ENCODE measurements at places on chromosomes 1 and 21.
A peak's percentile ranks its signal among the peaks of the same experiment; 100 is the strongest.

- no peak for DNase-seq
Measured at GRCh38 chr1:29525941-29526340, 289.6 kb downstream of the PTPRU start.

DNA sequence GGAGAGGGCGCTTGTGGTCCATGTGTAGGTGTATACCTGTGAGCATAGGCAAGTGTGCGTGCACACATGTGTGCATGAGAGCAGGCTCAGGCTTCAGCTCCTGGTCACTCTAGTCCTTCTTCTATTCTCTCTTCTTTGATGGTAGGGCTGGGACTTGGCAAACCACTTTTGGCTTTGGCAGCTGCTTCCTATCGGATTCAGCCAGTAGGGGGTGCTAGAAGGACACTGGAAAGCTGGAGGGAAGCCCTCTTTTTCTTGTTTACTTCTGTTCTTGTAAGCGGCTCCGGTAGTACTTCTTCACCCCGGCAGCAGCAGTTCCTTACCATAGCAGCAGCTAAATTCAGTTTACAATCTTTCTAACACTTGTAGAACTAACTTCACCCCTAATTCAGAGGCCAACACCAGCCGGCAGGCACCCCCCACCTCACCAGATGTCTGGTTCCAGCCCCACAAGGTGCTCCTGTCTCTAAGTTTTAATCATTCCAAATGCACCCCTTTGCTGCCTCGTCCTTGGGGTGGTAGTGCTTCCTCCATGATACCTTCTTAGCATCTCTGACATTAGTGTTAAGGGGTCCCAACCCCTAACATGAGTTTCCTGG is 25.1 kb downstream of the NENF start:
- DNase-seq, result no peak

DNA sequence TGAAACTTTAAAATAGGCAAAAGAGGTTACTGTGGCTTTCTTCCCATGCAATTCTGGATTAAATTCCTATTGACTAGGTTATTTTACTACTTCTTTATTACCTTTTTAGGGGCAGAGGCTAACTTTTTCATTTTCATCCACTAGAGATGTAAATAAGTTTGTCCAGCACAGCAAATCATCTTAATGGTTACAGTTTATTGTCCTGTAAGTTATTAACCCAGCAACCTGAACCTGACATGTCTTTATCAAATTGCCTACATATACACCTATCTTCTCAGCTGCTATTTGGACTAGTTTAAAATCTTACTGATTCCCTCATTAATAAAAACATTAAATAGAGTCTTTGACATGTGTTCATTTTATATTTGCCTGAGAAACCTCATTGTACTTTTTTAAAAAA is 6.9 kb upstream of the SCYL3 start:
- no peak for DNase-seq

GRCh38 chr1:235022981-235023710 is 105.5 kb downstream of the TOMM20 start:
- no peak for DNase-seq

DNA sequence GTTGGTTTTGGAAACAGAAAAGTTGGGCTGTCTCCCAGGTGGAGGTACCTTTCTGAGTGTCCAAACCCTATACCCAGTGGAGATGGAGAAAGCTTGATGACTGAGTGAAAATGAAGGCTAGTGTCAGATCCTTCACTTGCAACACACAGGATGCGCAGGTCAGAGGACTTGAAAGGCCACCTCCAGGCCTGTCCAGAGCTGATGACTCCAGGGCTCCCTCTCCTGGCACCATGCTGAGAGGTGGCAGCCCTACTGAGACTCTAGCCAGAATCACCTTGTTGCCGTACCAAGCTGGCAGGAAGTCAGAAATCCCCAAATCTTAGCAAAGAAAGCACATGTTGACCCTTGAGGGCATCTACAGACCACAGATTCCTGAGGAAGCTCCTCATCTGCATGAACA is 16.4 kb downstream of the KNCN start:
- DNase-seq, result no peak

DNA sequence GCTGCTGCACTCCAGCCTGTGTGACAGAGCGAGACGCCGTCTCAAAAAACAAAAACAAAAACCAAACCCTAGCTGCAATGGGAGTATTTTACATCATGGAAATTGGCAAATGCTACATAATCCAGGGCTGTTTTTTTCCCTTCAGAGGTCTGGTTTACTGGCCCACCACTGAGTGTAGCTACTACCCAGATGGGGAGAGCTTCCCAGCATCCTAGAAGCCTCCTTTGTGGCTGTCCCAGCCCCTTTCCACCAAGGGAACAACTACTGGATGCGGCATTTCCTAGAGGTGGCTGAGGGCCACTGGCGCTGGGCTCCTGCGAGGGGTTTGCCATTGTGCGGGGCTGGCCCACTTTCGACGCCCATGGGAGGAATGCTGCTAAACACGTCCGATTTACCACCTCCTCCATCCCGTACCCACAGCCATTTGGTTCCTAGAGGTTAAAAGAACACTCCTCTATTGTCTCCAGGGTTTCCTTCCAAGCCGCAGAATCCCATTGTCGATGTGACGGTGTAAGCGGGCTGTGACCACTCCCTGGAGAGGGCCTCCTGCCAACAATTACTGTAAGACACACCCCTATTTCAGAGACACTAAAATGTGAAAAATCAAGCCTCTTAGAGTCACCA is 55.4 kb downstream of the RUNX3 start:
- DNase-seq, result no peak

DNA sequence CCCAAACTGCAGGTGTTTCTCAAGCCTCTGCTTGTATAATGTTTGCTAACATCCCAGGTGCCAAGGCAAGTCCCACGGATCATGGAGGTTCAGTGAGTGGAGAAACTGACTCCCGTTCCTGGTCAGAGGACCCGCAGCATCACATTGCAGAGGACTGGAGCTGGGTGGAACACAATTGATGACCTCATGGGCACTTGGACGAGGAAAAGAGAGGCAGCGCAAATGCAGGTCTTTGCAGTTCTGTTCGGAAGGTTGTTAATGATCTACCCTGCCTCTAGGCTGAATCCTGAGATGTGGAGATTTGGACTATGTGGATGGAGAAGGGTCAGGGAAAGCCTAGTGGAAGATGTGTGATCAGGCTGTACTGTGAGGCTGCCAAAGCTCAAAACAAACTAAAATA is 192.9 kb downstream of the DUSP10 start:
- no peak for DNase-seq

GRCh38 chr1:100730130-100730529 is 10.6 kb downstream of the VCAM1 start:
- peak; percentile 67 for DNase-seq

GRCh38 chr1:54774820-54775498 is 10.6 kb upstream of the PARS2 start:
- no peak for DNase-seq

DNA sequence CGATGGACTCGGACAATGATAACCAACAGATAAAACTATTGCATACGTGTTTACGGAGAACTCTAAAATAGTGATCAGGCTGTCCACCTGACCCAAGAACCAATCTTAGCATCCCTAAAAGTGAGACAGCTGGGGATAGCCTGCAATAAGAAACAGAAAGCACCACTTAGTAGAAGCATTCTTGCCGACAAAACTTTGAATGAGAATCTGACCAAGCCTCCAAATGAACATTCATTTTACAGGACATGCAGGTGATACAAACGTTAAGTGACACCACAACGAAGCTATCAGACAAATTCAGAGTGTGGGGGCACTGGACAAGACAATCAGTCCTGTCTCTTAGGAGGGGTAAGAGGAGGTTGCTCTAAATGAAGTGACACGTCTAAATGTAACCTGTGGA is 1.2 kb downstream of the PSMG1 start:
- DNase-seq, result no peak

- no peak for DNase-seq
Measured at GRCh38 chr1:1806890-1807289, 28.6 kb upstream of the NADK start.

DNA sequence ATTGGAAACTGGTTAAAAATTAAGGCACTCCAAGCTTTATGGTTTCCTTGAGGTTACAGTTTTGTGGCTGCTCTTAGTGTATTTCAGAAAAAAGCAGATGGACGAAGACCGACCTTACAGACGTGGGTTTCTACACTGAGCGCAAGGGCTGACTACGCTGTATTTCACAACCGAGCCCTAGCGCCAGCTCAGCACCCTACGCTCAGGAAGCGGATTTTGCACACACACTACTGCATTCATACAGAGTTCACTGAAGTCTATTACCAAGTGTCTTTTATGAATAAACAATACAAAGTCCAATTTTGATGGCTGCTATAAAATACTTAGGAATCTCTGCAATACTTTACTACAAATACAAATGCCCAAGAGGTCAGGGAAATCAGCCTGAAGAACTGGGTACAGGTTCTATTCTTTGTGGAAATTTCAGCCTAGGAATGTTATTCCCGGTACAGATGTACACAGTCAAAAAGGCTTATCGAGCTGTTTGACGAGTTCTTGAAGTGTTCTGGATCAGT is 23.8 kb downstream of the PTTG1IP start:
- DNase-seq, result no peak

- DNase-seq, result no peak
Measured at GRCh38 chr1:164780863-164781262, 221.9 kb downstream of the PBX1 start.

DNA sequence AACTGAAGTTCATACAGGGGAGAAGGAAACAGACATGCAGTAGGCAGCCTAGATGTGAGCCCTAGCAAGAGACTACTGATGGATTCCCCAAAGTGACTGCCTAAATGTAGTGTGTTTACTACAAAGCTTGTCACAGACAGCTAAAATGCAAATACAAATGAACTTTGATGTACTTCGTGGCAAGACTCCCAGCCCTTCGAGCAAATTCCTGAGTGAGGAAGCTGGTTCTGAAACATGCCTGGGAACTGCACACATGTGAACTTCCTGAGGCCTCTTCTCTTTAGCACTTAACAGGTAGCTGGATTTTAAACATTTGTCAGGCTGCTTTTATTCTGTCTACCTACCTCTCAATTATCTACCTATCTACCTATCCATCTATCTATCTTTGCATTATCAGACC is 6.7 kb upstream of the IRF2BP2 start:
- no peak for DNase-seq

DNA sequence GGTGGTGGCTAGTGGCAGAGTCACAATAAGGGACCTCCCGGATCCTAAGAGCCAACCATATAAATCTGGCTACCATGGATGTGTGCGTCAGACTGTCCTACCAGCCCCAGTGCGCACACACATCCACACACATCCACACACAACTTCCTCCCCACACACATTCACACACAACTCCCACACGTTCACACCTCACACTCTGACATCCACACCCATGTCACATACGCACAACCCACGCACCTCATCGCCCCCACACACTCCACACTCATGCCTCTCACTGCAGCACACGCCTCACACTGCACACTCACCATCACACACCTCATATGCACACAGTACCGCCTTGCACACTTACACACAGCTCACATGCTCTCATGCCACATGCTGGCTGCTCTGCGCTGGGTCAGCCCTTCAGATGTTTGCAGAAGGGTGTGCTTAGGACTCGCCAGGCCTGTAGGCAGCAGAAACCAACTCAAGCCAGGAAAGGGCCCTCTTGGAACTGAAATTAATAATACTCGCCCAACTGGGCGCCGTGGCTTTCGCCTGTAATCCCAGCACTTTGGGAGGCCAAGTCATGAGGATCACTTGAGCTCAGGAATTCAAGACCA is 3.0 kb downstream of the LDLRAD2 start:
- DNase-seq, result no peak

DNA sequence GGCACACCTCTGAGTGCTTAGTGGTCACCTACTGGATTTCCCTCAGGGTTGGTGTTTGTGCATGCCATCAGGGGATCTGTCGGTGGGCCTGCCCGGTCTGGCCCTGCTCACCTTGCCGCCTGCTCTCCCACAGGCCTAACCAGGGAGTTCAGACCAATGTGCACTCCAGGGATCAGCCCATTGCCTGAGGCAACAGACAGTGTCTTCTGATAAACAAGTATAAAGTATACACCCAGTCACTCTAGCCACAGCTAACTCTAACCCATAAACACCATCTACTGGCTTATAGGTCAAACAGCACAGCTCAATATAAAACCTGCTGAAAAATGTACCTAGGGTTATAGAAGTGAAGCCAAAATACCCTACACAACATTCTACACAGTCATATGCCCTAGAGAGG is 1300.0 kb downstream of the PLA2G4A start:
- no peak for DNase-seq

GRCh38 chr1:224809137-224809536 is 120.3 kb upstream of the DNAH14 start:
- no peak for DNase-seq

- DNase-seq, result no peak
Measured at GRCh38 chr1:43935711-43936427, 2.3 kb downstream of the ARTN start.

DNA sequence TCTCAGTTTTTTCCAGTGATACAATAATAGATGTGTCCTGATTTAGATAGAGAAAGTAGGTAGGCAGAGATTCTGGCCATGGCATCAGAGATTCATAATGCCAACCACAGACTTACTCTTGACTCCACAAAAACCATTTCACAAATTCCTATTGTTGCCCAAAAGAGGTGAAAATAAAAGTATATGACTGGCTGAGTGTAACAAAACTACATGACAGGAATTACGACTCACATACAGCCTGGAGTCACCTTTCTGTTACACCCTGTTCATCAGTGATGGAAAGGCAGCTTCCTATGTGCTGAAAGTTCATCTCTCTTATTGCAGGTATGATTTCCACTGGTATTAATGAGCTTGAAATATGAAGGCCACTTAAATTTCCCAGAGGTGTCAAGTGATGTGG is 72.3 kb downstream of the MPZL1 start:
- DNase-seq, result no peak

DNA sequence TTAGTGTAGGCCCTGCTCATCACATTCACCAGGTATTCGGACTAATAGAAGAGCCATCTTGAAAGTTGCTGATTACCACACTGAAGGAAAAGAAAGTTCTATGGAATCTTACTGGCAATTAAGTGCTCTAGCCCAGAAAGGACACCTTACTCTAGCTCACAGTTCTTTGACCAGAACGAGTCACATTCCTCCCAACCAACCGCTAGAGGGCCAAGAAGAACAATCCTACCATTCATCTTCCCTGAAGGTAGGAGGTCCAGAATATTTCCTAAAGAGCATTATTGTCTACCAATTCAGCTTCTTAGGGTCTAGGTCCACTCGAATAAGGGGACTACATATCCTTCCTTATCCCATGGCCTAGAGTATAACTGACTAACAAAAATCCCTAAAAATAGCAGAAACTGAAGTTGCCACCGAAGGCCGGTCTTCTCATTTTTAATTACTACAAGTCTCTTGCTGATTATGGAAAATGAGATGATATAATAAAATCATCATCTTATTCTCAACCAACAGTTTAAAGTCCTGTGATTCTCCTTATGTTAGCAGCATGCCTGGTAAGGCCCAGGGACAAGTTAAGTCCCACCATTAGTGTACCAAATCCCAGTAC is 2.7 kb upstream of the FMO1 start:
- DNase-seq, result no peak

GRCh38 chr21:32547018-32547417 is 38.3 kb downstream of the TCP10L start:
- DNase-seq, result no peak

GRCh38 chr21:26165331-26165730 is 5.2 kb downstream of the APP start:
- no peak for DNase-seq

GRCh38 chr1:40045766-40046165 is 5.2 kb downstream of the CAP1 start:
- DNase-seq, result no peak

Data from fibroblast of skin of left biceps (primary cell).